GM10248 (cell line): ENCODE measurements at places on chromosomes 5 and 9.

DNA sequence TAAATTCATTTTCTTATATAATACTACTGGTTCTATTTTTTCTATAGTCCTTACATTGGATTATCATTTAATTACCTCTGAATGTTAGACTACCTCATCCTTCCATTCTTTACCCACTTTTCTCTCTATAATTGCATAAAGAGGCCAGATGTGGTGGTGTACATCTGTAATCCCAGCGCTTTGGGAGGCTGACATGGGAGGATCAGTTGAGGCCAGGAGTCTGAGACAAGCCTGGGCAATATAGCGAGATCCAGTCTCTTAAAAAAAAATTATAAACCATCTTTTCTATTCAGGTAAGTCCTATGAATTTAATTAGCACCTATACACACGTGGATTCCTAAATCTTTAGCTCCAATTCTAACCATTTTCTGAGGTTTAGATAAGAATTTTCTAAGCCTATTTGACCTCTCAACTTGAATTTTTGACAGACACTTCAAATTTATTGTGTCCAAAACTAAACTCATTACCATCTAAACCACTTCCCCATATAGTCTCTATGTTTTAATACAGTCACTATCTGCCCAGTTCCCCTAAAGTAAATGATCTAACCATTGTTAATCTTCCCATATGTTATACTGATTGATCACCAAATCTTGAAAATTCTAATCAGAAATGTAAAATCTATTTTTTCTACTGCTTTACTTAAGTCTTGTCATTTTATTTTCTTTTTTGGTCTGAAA, 33.0 kb upstream of the CHD1 start:
- no peak for DNase-seq

GRCh38 chr9:90025816-90026215, 421.0 kb downstream of the GADD45G start:
- DNase-seq = no peak

DNA sequence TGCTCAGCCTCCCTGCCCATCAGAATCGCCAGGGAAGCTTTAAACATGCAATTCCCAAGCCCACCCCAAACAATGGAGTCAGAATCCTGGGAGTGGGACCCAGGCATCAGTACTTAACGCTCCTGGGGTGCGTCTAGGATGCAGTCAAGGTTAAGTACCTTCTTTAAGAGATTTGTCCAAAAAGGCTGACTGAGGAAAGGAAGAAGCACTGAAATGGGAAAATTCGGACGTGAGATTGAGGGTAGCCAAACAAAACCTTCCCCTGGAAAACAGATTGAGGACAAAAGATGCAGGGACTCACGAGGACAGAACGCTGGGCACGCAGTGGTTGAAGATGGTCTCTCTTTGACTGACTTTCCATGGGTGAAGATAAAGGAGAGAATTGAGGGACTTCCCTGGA, 143.5 kb downstream of the MTX3 start:
- DNase-seq = no peak

DNA sequence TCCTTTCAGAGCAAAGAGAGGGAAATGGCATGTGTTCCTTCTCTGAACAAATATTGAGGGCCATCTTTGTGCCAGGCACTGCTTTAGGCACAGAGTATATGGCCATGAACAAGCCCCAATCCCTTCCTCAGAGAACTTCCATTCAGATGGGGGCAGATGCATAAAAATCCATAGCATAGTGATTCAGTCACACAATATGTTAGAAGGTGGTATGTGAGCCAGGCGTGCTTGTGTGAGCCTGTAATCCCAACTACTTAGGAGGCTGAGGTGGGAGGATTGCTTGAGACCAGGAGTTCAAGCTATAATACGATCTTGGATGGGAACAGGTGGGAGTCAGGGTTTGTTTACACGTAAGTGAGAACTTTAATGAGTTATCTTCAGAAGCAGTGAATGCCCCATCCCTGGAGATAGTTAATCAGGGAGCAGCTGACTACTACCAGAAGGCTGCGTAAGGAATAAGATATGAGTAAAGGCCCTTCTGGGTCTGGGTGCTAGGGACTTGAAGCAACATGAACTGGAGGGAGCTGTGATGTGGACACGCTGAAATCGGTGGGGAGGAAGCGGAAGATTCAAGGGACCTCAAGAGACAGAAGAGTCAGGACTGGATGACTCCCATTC, 27.1 kb downstream of the NANS start:
- DNase-seq = no peak

DNA sequence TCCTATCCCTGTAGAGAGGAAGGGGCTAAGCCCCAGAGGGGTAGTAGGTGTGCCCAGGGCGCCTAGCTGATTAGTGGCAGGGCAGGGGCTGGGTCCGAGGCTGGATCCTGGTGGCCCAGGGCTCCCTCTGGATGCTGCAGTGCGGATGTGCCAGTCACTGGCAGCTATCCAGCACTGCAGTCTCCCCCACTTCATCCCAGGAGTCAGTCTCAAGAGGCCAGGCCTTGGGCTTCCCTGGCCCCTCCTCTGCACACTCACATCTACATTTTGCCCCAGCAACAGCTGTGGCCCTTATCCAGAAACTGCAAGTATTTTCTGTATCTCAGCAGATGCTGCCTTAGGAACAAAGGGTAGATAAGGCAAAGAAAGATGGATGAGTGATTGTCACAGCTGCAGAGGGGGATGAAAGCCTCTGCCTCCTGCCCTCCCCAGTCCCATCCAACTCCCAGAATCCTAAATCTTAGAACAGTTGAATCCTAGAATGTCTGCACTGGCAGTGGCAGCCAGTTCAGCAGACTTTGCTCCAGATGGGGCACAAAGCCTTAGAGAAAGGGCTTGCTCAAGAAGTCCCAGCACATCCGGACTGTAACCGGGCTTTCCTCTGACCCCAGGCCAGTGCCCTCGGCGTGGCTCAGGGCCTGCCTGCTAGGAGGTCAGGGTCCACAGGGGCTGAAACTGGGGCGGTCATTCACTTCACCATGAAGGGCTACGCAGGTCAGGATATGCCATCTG, 1.6 kb downstream of the ANXA6 start:
- DNase-seq = peak; percentile 49

- DNase-seq = no peak
Observed at GRCh38 chr9:109238655-109239054, 71.6 kb upstream of the FRRS1L start.

- DNase-seq = no peak
Observed at GRCh38 chr9:35691334-35691650, 1.6 kb upstream of the TPM2 start.

- no peak for DNase-seq
Observed at GRCh38 chr9:127694890-127695720, 11.7 kb upstream of the CFAP157 start.

DNA sequence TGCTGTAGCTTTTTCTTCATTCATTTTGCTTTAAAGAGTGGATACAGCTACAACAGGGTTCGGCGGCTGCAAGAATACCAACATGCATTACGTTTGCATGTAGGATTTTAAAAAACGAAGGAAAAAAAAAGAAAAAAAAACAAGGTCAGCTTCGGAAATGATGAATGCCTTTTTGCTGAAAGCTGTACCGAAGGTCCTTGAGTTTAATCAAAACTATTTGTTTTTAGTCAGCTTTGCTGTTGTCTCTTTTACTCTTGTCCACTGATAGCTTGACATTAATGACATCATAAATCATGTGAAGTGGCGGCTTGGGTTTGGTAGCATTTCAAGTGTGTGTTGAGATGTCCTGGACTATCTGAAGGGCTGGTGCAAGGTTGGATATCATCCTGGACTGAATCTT, 779.1 kb downstream of the NR2F1-AS1 start:
- DNase-seq = no peak

DNA sequence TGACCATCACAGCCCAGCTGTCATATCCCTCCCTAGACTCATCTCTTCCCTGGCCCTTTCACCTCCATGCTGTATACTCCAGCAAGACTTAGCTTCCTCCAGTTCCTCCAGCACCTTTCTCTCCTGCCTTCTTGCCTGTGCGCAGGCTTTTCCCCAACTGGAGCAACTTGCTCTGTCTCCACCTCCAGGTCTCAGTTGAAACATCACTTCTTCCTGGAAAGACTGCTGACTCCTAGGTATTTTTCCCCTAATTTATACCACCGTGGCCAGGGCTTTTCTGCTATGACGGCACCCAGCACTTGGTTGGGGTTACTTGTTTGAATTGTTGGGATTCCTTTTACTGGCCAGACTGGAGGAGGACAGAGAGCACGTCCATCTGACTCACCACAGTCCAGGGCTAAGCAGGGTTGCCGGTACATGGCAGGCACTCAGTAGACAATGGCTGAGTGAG, 67.5 kb downstream of the KCNIP1 start:
- DNase-seq = no peak

DNA sequence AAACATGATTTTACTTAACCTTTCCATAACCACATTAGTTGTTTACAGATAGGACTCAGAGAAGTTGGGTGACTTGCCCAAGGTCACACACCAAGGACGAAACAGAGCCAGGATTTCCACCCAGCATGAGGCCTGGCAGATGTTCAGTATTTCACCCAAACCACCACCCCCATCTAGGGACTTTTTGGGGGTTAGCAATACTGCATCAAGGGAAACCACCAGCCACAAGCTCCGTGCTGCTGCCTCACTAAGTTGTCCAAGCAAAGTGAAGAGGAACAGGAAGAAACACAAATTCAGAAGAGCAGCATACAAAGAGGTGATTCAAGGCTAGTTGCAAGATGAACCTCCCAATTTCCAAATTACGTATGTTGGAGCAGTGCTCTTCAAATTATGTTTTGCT, 219.6 kb upstream of the RORB start:
- DNase-seq = peak; percentile 46

DNA sequence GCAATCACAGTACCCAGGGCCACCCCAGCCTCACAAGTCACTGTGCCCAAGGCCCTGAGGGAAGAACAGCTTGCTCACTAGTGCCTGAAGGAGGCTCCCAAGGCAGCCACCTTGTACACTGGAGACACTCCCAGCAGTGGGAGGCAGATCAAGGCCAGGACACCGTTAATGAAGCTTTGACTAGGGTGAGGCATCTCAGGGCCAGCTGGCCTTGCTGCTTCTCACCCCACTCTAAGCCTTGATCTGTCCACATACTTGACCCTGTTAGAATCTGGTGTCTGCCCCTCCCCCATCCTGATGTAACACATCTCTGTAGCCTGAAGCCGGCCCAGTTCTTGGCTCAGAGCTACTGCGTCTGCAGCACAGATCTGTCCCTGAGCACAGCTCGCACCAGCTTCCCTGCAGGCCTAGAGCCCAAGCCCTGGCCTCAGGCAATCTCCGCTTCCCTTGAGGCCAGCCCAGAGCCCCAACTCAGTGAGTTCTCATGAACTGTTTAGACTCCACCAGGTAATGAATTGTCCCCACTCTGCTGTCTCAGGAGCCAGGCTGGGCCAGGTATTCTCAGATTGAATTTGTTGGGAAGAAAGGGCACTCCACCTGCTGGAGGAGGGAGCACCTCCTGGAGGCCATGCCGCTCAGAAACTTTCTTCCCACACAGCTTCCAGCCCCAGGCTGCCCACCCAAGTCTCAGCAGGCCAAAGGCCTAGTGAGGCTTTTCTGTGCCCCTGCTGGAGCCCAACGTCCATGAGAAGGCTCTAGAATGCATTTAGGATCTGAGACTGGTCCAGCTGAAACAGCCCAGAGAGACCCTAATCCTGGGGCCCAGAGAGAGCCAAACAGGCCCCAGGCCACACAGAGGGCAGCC, 13.4 kb upstream of the JADE2 start:
- DNase-seq = no peak

DNA sequence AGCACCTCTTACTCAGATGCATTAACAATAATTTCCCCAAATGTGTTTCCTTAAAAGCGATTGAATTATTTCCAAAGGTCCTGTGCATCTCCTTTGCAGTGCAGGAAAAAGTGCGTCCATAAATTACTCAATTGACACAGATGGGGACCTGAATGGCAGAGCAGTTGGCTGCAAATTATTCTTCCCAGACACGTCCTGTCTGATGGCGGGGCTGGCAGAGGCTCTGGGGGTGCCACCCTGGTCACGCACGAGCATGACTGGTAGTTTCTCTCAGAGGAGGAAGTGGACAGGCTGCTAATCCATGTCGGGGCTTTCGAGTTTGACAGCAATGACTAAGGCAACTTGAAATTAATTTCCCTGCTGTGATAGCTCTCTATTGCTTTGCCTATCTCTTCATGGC, 264.8 kb upstream of the BRINP1 start:
- no peak for DNase-seq

- DNase-seq = no peak
Observed at GRCh38 chr9:30197954-30198353, 2186.5 kb upstream of the ACO1 start.

DNA sequence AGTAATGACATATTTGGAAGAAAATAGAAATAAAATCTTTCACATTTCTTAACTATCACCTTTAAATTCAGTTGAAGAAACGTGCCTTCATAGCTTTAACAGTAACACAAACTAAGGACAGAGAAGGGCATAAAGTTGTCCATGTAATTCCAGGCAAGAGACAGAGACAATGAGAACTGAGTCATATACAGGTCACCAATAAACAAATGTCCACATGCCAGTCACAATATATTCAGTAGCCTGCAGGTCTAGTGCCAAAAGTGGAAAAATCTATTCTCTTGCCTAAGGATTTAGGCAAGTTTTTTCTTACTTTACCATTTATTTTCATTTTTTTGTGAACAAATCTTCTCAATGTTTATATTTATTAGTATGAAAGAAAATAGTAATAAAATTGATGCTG, 1711.5 kb upstream of the NUDT12 start:
- no peak for DNase-seq

DNA sequence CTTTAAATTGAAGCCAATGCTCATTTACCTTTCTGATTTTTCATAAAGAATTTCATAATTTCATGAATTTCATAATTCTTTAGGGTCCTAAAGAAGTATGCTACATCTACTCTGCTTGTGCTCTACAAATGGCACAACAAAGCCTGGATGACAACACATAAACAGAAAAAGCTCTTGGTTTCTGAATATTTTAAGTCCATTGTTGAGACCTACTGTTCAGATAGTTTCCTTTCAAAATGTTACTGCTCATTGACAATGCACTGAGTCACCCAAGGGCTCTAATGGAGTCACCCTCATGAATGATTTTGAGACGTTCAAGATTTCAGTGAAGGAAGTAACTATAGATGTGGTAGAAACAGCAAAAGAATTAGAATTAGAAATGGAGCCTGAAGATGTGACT, 74.1 kb downstream of the SLCO4C1 start:
- DNase-seq = no peak

- no peak for DNase-seq
Observed at GRCh38 chr9:19465586-19466279, 56.9 kb downstream of the ACER2 start.

- peak; percentile 49 for DNase-seq
Observed at GRCh38 chr5:76367623-76368371, 35.3 kb upstream of the IQGAP2 start.

GRCh38 chr9:96183751-96184150, 118.2 kb downstream of the HSD17B3 start:
- DNase-seq = no peak

DNA sequence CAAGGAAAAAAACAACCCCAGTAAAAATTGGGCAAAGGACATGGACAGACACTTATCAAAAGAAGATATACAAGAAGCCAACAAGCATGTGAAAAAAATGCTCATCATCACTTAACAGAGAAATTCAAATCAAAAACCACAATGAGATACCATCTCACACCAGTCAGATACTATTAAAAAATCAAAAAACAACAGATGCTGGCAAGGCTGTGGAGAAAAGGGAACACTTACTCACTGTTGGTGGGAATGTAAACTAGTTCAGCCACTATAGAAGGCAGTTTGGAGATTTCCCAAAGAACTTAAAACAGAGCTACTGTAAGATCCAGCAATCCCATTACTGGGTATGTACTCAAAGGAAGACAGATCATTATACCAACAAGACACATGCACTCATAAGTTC, 157.4 kb downstream of the EDIL3 start:
- DNase-seq = no peak
